Motor neuron (in vitro differentiated cells): ENCODE measurements at places on chromosomes 11 and 22. TPM values are rescaled to one million over a fixed set of nuclear protein-coding genes. Genes with fewer than 3 reads are reported as not detected.

DNA sequence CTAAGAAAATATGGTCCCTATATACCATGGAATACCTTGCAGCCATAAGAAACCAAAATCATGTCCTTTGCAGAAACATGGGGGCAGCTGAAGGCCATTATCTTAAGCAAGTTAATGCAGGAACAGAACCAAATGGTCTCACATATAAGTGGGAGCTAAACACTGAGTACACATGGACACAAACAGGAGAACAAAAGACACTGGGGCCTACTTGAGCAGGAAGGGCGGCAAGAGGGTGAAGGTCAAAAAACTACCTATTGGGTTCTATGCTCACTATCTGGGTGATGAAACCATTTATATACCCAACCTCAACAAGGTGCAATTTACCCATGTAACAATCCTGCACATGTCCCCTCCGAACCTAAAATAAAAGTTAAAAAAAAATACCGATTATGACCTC is 22.5 kb downstream of the GAS2 start:
- no peak for ATAC-seq

- no peak for ATAC-seq
These were observed 203.7 kb downstream of the TENM4 start for GRCh38 chr11:79237091-79237490.

- no peak for ATAC-seq
These were observed 8.3 kb upstream of the MS4A6E start for GRCh38 chr11:60318726-60319125.

C11orf21 gene
- total RNA-seq, result 0.08 and 0.23 TPM in 2 replicates

SMC1B gene
- total RNA-seq, result 0.09 and 0.15 TPM in 2 replicates

OR52K2 gene
- total RNA-seq, result 0.31 TPM in 1 of 2 replicates, not detected in the other
